ENCODE measurements at places on chromosomes 3 and 15.

DNA sequence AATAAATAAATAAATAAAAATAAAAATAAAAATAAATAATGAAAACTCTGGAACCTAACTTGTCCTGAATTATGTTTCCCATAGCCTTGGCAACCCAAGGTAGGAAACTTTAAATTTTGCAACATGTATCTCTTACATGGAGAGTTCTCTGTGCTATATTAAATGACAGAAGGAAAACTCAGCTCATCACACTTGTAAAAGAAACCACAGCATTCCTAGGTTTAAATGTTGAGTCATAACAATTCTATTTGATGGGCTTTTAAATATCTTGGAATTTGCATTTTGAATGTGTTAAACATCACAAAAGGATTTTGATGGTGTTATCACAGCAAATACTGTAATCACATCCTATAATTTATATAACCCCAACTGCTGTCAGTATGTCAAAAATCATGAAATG, 144.2 kb downstream of the LRTM1 start:
- no peak for DNase-seq

DNA sequence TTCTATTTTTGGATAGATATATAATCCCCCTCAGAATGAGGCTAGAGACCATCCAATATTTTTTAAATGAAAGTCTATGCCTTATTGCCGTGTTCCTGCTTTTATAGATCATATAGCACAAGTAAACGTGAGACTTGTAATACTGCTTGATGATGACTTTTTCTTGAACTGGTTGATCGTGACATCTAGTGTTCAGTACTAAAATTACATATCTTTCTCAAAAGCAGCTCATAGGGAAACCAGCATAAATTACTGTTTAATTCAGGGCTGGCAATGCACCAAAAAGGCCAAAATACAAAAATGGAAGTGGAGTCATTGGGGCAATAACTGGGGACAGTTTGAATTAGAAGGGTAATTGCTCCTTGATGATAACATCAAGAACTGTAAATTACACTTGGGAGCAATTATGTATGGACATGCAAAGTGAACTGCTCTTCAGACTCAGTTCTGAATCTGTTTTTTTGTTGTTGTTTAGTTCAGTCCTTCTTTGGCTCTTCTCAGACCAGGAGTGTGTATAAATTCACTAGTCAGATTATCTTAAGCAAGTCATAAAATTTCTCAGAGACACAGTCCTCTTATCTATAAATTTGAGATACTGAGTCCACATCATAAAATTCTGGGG, 325.3 kb downstream of the THSD4 start:
- no peak for DNase-seq

GRCh38 chr3:170643831-170644230, 58.0 kb upstream of the SLC7A14 start:
- no peak for DNase-seq

DNA sequence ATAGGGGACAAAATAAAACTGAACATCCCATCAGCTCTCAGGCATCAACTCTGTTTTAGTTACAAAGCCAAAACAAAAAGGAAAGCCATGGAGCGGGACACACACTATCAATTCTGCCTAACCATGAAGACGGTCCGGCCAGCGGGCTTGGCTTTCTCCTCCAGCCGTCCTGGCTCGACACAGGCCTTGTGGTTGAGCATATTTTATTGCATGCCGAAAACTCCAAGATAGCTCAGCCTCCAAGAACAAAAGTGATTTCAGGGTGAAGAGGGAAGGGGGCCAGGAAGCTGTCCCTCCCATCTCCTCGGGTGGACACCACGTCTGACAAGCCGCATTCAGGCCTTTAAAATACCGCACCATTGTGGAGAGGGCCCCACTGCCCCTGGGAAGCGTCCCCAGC, 31.2 kb downstream of the WNT5A start:
- DNase-seq, result no peak

DNA sequence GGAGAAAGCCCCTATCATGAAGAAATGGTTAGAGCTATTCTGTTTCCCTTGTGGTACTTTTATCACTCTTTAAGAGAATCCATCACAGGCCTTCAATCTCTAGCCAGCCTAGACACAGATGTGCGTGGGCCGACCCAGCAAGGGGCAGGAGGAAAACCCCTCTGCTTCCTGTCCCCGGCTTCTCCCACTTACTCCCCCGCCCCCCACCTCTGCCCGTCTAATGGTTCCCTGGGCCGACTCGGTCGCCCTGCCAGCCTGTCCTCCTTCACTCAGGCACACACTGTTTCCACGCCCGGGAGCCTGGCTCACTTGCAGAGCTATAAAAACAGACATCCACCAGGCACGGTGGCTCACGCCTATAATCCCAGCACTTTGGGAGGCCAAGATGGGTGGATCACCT, 58.3 kb upstream of the TFRC start:
- DNase-seq, result no peak

DNA sequence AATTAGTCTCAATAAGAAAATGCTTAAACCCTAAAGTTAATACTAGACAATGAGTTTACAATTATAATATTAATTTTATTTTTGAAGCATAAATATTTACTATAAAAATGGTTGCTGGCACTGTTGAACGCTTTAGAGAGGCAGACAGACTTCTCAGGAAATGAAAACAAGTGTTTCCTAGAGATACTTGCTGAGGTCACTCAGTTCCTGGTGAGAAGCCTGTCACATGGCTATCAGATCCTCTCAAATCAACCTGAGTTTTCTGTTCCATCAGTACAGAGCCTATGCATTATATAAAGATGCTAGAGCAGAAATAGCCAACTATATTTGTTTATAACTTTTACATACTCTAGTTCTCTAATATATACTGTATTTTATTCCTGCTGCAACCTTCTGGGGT, 109.2 kb downstream of the MYO5A start:
- no peak for DNase-seq

- DNase-seq, result no peak
These were observed 195.9 kb upstream of the TBC1D5 start for GRCh38 chr3:17938313-17938712.

DNA sequence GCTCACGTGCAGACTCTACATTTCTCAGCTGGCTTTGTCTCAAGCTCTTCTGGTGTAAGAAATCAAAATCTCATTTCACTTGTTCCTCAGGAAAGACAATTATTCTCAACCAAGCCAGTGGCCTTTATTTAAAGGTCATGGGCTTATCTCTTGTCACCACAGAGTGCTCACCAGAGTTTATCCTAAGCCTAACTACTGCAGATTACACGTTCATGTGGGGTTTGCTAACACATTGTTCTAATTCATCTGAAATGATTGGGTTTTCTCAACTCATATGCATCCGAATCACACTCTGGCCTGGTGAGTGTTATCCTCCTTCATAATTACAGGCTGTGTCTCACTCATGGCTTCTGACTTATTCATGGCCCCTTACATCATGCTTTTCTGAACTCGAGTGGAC, 83.3 kb upstream of the TSC22D2 start:
- no peak for DNase-seq

DNA sequence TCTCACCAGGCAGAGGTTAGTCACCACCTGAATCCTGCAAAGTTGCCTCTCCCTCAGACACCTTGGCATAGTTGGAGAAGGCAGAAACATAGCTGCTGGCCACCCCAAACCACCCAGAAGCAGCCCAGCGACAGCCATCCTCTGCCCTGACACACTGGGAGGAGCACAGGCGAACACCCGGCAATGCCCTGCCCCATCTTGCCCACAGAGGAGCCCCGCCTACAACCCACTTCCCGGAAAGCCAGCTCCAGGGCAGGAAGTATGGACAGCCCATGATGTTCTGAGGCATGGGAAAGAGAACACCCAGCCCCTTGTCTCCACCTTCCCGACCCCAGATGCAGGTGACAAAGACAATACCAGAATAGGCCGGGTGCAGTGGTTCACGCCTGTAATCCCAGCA, 12.6 kb upstream of the SHISA5 start:
- DNase-seq, result no peak

GRCh38 chr3:48001991-48002390, 14.2 kb downstream of the MAP4 start:
- DNase-seq, result no peak

DNA sequence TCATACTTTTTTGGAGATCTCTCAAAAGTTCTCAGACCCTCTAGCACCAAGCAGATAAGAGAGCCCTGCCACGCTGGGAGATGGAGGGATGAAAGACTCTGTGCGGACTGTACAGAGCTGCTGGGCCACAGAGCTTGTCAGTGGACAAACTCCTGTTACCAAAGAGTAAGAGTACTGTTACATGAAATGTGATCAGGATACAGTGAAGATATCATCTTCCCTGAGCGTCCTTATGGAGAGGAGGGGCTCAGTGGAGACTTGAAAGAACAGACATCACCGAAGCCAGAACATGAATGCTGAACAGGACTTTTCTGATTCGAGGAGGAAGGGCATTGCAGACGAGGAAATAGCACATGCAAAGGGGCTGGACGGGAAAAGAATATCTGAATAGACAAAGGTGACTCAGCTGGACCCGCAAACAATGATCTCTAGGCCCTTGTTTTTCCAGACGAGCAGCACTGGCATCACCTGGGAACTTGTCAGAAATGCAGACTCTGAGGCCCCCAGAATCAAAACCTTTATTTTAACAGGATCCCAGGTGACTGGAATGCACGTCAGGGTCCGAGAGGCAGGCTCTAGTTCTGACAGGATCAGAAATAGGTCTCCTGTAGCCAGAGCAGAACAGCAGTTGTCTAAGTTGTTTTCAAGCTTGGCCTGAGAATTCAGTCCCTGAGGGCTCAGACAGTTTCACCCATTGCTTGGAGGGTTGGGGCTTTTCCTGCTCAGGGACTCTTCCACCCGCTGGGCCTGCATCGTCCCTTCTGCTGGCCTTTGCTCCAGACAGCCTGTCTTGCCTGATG, 277.9 kb downstream of the RPLP1 start:
- no peak for DNase-seq

DNA sequence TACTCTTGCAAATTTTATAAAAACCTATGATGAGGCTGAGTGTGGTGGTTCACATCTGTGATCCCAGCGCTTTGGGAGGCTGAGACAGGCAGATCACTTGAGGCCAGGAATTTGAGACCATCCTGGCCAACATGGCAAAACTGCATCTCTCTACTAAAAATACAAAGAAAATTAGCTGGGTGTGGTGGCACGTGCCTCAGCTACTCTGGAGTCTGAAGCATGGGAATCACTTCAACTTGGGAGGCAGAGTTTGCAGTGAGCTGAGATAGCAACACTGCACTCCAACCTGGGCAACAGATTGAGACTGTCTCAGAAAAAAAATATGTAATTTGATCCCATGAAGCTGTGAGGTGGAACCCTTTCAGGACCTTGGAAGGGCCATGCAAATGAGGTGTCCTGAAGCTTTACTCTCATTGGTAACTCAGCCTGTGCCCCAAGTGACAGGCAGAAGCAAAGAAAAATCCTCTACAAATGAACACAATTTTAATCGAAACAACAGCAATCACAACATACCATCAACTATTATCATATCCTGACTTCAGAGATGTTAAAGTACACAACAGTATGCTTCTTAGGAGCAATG, 84.6 kb upstream of the CDV3 start:
- DNase-seq, result no peak

DNA sequence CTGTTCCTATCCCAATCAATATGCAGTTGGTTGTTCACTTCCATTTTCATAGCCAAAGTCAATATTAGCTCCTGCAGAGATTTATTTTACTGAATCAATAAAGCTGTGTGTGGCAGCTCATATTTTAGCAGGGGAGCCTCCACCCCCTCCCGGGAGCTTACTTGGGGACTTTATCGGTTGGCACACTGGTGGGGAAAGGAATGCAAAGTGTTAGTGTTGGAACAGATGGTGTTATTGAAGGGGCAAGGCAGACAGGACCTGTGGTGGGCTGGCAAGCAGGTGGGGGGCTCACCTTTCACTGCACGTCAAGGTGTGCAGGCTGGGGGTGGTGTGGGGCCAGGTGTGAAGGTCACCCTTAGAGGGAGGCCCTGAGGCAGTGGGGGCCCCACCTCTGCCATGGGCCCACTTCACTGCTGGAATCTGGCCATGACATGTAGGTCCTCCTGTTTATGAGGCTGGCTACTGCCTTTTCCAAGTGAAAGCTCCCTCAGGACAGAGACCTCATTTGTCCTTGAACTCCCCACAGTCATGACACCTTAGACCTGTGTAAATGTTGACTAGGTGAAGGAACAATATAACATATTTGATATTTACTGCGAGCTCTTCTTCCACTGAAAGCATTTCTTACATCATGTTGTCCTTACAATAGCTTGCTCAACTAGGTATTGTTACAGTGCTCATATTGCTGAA, 44.0 kb upstream of the SEC22A start:
- no peak for DNase-seq

DNA sequence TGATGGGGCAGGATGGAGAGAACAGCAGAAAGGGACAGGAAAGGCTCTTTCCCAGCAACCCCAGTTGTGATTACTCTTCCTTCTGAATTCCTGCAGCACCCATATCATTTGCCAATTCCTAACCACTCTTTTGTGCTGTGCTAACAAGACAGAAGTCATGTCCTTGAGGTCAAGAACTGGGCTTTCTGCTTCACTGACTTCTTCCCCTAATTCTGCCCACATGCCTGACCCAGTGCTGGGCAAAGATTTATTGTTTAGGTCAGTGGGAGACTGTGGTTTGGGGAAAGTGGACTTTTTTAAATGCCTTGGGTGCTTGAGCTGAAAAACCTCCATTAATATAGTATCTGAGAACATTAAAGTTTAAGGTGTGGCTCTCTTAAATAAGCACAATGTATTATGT, 4.2 kb upstream of the EFCAB12 start:
- DNase-seq, result no peak

GRCh38 chr15:76152197-76152596, 92.4 kb downstream of the TMEM266 start:
- DNase-seq, result no peak

DNA sequence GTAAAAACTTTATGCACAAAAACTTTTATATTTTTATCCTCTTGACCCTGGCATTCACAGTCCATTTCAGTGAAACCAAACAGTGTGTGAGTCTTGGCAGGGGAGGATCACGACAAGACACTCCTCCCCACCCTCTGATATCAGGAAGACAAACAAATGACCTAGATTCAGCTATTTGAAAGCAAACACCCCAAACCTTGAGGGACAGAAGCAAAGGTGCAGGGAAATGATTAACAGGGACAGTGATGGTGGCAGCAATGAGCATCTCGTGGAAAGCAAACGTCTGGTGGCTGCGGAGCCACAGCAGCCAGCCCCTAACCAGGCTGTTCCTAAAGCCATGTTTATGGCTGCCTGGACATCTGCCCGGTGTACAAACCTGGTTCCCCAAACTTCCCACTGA, 52.1 kb downstream of the FSIP1 start:
- DNase-seq, result no peak

GRCh38 chr3:34957677-34958076, 681.6 kb upstream of the ARPP21 start:
- DNase-seq, result no peak

GRCh38 chr3:121595765-121596406, 2.7 kb downstream of the FBXO40 start:
- DNase-seq, result no peak

DNA sequence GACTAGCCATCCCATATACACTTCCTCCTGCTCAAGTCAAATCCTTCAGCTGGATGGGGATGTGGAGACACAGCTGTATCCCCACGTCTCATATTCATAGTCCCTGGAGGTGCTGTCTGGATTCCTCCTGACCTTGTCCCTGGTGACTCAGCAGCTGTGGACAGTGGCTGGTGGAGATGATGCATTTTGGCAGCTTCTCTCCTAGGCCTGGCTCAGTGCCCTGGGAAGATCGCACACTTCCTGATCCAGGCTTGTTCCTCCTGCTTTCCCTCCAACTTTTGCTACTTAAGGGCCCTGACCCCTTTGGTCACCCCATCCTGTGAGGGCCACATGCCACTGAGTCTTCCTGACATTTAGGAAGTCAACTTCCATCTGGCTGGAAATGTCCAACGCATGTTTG, 44.4 kb downstream of the ADAMTSL3 start:
- no peak for DNase-seq

GRCh38 chr3:30604558-30604957, 1.8 kb upstream of the TGFBR2 start:
- DNase-seq, result no peak
